ENCODE measurements at places on chromosomes 3 and 15. TPM values are rescaled to one million over a fixed set of nuclear protein-coding genes. Genes with fewer than 3 reads are reported as not detected.

BDH1 gene
- 40.0 TPM for polyA plus RNA-seq

LHFPL4 gene
- polyA plus RNA-seq = 0.03 TPM

FBXO45 gene
- 16.1 TPM for polyA plus RNA-seq

OSBPL10 gene
- polyA plus RNA-seq = 18.2 TPM

CEMIP gene
- 1.9 TPM for polyA plus RNA-seq

PPARG gene
- 24.1 TPM for polyA plus RNA-seq

GRCh38 chr15:63506537-63507035 is 2.2 kb downstream of the USP3 start:
- no peak for DNase-seq

DNA sequence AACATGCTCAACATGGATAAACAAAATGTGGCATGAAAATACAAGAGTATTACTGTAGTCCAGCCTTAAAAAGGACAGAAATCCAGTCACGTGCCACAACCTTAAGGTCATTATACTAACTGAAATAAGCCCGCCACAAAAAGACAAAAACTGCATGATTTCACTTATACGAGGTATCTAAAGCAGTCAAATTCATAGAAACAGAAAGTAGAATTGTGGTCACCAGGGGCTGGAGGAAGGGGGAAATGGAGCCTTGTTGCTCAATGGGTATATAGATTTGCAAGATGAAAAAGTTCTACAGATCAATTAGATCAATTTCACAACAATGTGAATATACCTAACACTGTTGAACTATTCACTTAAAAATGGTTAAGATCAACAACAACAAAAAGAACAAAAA is 7.4 kb downstream of the GLB1 start:
- no peak for DNase-seq

GRCh38 chr3:43923104-43923882 is 232.6 kb downstream of the ABHD5 start:
- peak; percentile 17 for DNase-seq

GRCh38 chr15:57309856-57310760 is 66.2 kb upstream of the CGNL1 start:
- DNase-seq = no peak

Measured in right renal cortex interstitium (tissue), 3 donors.